Vagina (tissue), 2 donors: ENCODE measurements at places on chromosomes 11 and 22.
A peak's percentile ranks its signal among the peaks of the same experiment; 100 is the strongest.

GRCh38 chr11:10618490-10618889, 50.0 kb upstream of the LYVE1 start:
- H3K36me3 ChIP-seq = no peaks in the 10 kb centered on the region
- DNase-seq = no peak
- H3K4me1 ChIP-seq = peaks cover 8% of the 10 kb centered on the region
- H3K27ac ChIP-seq = peak overlapping the region; percentile 78
- no peaks in the 10 kb centered on the region for H3K27me3 ChIP-seq
- no peak overlapping the region for H3K4me3 ChIP-seq

DNA sequence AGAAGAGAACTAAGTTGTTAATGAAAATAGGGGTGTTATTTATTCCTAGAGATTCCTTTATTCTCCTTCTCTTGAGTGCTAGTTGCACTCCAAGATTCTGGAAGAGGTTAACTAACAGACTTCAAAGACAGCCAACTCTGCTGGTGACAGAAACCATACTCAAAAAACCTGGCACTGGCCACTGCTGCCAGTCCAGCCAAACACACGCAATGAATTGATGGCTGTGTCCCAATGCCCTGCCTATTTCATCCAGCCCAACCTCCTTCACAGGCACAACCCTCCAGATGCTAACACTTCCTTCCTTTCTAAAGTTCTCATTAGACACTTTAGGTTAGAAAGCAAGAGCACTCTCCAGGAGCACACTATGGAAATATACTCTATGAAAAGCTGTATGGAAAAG, 150.8 kb upstream of the C11orf58 start:
- no peak overlapping the region for H3K27ac ChIP-seq
- H3K27me3 ChIP-seq = no peaks in the 10 kb centered on the region
- DNase-seq = no peak

DNA sequence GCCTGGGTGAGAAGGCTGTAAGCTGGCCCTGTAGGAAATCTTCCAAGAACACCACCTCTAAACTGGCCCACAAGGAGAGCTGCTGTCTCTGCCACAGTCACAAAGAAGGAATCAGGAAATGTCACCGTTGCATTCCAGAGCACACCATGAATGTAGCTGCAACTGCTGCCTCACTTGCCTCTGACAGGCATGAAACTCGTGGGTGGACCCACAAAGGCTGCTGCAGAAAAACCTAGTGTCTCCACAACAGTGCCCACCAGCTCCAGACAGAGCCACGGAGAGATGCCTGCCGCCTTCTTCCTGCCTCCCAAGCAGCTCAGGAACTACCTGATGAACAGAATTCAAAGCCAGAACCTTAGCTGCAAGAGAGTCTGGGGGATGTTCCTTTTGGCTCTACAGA, 10.5 kb downstream of the DNAJB13 start:
- no peaks in the 10 kb centered on the region for H3K36me3 ChIP-seq
- no peak for DNase-seq
- no peaks in the 10 kb centered on the region for H3K27me3 ChIP-seq
- H3K4me3 ChIP-seq = no peak overlapping the region
- H3K4me1 ChIP-seq = peaks cover 9% of the 10 kb centered on the region
- no peak overlapping the region for H3K27ac ChIP-seq

GRCh38 chr11:111982019-111982464, 43.2 kb upstream of the DLAT start:
- H3K27me3 ChIP-seq = no peaks in the 10 kb centered on the region
- peak overlapping the region; percentile 12 for H3K27ac ChIP-seq

- DNase-seq = no peak
- H3K36me3 ChIP-seq = no peaks in the 10 kb centered on the region
- no peak overlapping the region for H3K27ac ChIP-seq
These were observed 2.0 kb upstream of the LMO2 start for GRCh38 chr11:33893711-33894397.

DNA sequence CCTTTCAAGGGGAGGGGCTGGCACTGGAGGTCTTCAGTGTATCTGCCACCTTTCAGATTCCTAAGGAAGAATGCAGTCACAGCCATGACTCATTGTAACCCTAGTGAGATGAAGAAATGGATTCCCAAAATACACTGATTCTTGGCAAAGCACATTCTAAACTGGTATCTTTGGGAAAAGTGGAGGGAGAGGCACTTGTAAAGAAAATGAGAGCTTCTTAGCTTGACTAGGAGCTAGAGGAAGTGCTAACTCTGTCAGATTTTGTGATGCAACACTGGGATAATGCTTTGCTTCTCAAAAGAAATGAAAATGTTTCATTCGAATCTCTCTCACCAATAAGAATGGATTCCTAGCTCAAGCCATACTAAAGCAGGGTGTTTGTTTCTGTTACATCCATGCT, 14.3 kb downstream of the NRIP3 start:
- H3K4me3 ChIP-seq = no peak overlapping the region
- no peaks in the 10 kb centered on the region for H3K4me1 ChIP-seq
- DNase-seq = no peak
- no peak overlapping the region for H3K27ac ChIP-seq
- H3K36me3 ChIP-seq = no peaks in the 10 kb centered on the region
- H3K27me3 ChIP-seq = no peaks in the 10 kb centered on the region

GRCh38 chr22:41555325-41555982, 5.4 kb upstream of the CSDC2 start:
- H3K27ac ChIP-seq = no peak overlapping the region
- no peaks in the 10 kb centered on the region for H3K27me3 ChIP-seq
- H3K4me3 ChIP-seq = no peak overlapping the region
- peaks cover 24% of the 10 kb centered on the region for H3K4me1 ChIP-seq

- H3K27ac ChIP-seq = no peak overlapping the region
- H3K4me3 ChIP-seq = no peak overlapping the region
- H3K27me3 ChIP-seq = no peaks in the 10 kb centered on the region
- no peaks in the 10 kb centered on the region for H3K4me1 ChIP-seq
- no peak for DNase-seq
These were observed 65.0 kb downstream of the CWF19L2 start for GRCh38 chr11:107392611-107393010.

DNA sequence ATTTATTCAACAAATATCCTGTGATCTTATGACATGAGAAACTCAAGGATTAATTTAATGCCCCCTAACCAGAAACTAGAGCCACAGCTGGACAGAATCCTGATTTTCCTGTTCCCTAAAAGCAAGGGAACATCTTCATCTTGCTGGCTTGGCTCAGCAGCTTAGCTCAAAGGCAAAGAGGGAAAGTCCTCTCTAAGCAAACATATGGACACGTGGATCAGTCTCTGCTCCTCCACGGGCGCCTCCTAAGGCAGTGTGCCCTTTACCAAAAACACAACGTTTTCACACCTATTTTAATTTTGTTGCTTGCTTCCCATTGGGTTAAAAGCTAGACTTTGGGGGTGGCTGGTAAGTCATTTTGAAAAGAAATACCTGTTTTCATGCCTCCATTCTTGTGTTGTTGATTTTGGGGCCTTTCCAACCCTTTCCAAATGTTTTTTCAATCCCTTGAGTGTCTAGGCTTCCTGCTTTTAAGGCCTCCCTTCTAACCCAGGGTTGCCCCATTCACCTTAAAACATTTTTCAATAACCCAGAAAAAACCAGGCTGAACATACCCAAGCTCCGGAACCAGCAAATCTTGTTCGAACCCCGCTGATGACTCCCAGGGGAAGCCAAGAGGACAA, 15.5 kb downstream of the SLC1A2 start:
- no peaks in the 10 kb centered on the region for H3K4me1 ChIP-seq
- no peak for DNase-seq
- no peaks in the 10 kb centered on the region for H3K27me3 ChIP-seq
- H3K27ac ChIP-seq = no peak overlapping the region
- H3K4me3 ChIP-seq = no peak overlapping the region

GRCh38 chr11:8584511-8584910, 9.5 kb downstream of the STK33 start:
- no peak for DNase-seq
- H3K36me3 ChIP-seq = no peaks in the 10 kb centered on the region
- H3K27ac ChIP-seq = no peak overlapping the region
- no peak overlapping the region for H3K4me3 ChIP-seq

DNA sequence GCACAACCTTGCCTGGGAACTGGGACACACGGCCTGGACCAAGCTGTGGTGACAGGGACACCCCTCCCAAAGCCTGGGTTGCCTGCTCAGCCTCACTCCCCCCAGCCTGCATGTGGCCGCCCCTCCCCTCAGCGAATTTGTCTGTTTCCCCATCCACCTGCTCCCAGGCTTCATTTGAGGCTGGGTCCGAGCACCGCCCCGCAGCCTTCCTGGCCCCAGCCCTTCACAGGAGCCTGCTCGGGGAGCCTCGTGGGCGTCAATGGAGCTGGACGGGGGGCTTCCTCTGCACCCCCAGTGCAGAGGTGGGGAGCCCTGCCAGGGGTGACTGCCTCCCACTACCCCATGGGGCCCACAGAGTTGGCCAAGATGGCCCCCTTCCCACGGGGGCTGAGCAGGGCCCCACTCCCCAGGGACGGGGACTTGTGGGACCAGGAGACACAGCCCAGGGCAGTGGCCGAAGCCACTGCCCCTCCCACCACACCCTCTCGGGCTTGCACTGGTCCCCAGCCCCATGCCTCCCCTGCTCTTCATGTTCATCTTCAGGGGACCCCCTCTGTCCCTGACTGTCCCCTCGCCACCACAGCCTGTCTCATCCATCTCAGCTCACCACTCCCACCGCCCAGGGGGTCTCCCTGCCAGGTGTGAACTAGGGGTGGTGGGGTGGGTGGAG, 91.7 kb downstream of the WNT7B start:
- no peak overlapping the region for H3K4me3 ChIP-seq
- no peaks in the 10 kb centered on the region for H3K36me3 ChIP-seq
- no peaks in the 10 kb centered on the region for H3K27me3 ChIP-seq
- no peak overlapping the region for H3K27ac ChIP-seq

DNA sequence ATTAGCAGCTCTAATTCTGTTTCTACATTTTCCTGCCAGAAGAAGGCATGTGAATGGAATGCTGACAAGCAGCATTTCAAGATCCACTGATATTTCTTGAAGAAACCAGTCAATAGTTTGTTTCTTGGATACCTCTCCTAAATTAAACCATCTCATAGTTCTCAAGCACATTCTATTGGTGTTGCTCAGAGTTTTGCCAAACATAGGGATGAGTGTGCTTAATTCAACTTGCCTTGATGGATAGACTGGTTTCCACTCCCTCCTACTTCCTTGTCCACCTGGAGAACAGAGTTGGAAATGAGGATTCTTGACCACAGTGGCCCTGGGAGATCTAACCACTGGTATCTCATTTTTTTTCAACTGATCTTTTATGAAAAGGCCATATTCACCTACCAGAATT, 29.8 kb upstream of the DDX10 start:
- H3K4me3 ChIP-seq = no peak overlapping the region
- H3K27ac ChIP-seq = no peak overlapping the region
- no peaks in the 10 kb centered on the region for H3K4me1 ChIP-seq
- H3K36me3 ChIP-seq = no peaks in the 10 kb centered on the region
- no peaks in the 10 kb centered on the region for H3K27me3 ChIP-seq

GRCh38 chr22:27556371-27556770, 245.2 kb downstream of the MN1 start:
- H3K36me3 ChIP-seq = no peaks in the 10 kb centered on the region
- no peak overlapping the region for H3K27ac ChIP-seq
- no peak for DNase-seq
- H3K4me3 ChIP-seq = no peak overlapping the region
- H3K4me1 ChIP-seq = no peaks in the 10 kb centered on the region

- H3K4me1 ChIP-seq = peaks cover 95% of the 10 kb centered on the region
- H3K36me3 ChIP-seq = peaks cover 13% of the 10 kb centered on the region
- no peak for DNase-seq
- no peaks in the 10 kb centered on the region for H3K27me3 ChIP-seq
- H3K27ac ChIP-seq = peak overlapping the region; percentile 95
These were observed 103.2 kb downstream of the ZBTB16 start for GRCh38 chr11:114162719-114163123.

DNA sequence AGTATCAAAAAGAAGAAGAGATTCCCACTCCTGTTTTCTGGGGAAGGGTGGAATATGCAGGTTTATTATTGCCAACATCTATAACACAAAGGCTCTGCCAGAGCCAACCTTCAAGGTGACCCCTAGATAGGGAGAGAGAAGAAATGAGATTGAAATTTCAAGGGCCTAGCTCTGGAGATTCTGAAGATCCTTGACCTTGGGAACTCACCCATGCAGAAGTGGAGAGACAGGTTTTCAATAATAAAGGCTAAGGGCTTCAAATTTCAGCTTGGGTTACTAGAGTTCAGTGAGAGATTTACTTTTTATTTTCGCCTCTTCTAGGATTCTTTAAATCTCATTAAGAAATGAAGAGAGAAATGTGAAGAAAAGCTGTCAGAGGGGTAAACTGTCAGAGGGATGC, 98.4 kb downstream of the CD44 start:
- no peak for DNase-seq
- no peaks in the 10 kb centered on the region for H3K36me3 ChIP-seq
- H3K4me3 ChIP-seq = no peak overlapping the region
- H3K4me1 ChIP-seq = peaks cover 13% of the 10 kb centered on the region
- H3K27ac ChIP-seq = no peak overlapping the region

GRCh38 chr11:31477528-31478222, 31.7 kb downstream of the IMMP1L start:
- no peak for DNase-seq
- H3K27ac ChIP-seq = no peak overlapping the region
- no peak overlapping the region for H3K4me3 ChIP-seq
- no peaks in the 10 kb centered on the region for H3K36me3 ChIP-seq
- no peaks in the 10 kb centered on the region for H3K27me3 ChIP-seq
- no peaks in the 10 kb centered on the region for H3K4me1 ChIP-seq

GRCh38 chr22:20155330-20156041, 4.6 kb upstream of the CCDC188 start:
- no peak overlapping the region for H3K4me3 ChIP-seq
- no peaks in the 10 kb centered on the region for H3K36me3 ChIP-seq
- no peaks in the 10 kb centered on the region for H3K27me3 ChIP-seq
- no peak overlapping the region for H3K27ac ChIP-seq
- no peaks in the 10 kb centered on the region for H3K4me1 ChIP-seq

DNA sequence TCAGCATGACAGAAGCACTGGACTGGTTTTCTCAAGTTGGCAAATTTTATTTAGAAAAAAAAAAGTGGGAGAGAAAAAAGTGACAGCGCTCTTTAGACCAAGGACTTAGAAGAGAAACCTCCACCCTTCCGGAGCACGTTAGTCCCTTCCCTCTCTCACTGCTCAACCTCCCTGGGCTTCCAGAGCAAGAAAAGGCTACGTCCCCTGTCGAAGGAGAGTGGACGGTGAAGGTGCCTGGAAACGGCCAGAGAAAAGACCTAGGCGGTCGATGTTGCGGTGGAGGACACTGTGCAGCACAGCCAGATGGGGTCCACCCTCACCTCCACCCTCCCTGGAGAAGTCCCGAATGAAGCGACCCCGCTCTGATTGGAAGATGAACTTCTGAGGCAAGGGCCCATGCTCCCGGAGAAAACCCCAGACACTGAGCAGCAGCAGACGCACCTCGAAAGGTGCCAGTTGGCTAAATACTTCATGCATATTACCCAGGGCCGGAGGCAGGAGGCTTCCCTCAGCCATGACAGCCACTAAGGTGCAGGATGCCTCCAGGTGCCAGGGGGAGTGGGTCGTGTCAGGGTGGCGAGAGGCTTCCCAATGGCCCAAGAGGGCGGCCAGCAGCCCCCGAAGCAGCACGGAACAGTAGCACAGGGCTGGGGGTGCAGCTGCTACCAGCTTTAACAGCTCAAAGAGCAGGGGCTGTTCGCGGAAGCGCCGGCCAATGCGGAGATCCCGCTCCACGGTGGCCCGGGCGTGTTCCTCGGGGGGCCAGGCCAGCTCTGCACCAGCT, 604 bp upstream of the GANAB start:
- H3K36me3 ChIP-seq = peaks cover 34% of the 10 kb centered on the region
- DNase-seq = no peak
- no peaks in the 10 kb centered on the region for H3K27me3 ChIP-seq
- peaks cover 35% of the 10 kb centered on the region for H3K4me1 ChIP-seq
